ENCODE measurements at places on chromosomes 3 and 15. TPM values are rescaled to one million over a fixed set of nuclear protein-coding genes. Genes with fewer than 3 reads are reported as not detected.

GRCh38 chr15:94352636-94353487, 121.5 kb downstream of the MCTP2 start:
- H3K27ac ChIP-seq, result no peak overlapping the region
- H3K27me3 ChIP-seq, result no peaks in the 10 kb centered on the region
- no peak overlapping the region for H3K4me3 ChIP-seq
- peaks cover 19% of the 10 kb centered on the region for H3K36me3 ChIP-seq
- DNase-seq, result no peak

DNA sequence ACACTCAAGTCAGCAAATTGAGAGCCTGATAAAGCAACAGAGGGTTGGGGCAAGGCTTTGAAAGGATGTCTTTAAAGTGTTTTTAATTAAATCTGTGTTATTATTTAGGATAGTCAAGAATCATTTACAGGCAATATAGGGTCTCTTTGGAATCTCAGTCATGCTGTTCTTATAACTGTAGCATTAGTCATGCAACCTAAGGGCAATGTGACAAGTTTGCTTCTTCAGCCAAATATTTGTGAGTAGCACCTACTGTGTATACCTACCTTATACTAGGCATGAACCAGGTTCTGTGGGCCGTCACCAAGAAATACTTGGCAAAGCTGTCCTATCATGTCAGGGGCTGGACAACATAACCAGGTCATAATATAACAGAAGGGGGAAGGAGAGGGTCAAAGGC, 184.6 kb upstream of the TRIM42 start:
- H3K4me3 ChIP-seq, result no peak overlapping the region
- no peaks in the 10 kb centered on the region for H3K36me3 ChIP-seq
- no peak overlapping the region for H3K27ac ChIP-seq
- no peak for DNase-seq

- peaks cover 1% of the 10 kb centered on the region for H3K27me3 ChIP-seq
- H3K27ac ChIP-seq, result no peak overlapping the region
- no peaks in the 10 kb centered on the region for H3K4me1 ChIP-seq
These were observed 195.2 kb downstream of the TLE3 start for GRCh38 chr15:69902414-69903062.

- no peak overlapping the region for H3K4me3 ChIP-seq
- H3K4me1 ChIP-seq, result no peaks in the 10 kb centered on the region
- H3K36me3 ChIP-seq, result peaks cover 10% of the 10 kb centered on the region
- no peak for DNase-seq
- H3K27ac ChIP-seq, result no peak overlapping the region
These were observed 195.8 kb downstream of the TBC1D5 start for GRCh38 chr3:17546500-17547255.

DNA sequence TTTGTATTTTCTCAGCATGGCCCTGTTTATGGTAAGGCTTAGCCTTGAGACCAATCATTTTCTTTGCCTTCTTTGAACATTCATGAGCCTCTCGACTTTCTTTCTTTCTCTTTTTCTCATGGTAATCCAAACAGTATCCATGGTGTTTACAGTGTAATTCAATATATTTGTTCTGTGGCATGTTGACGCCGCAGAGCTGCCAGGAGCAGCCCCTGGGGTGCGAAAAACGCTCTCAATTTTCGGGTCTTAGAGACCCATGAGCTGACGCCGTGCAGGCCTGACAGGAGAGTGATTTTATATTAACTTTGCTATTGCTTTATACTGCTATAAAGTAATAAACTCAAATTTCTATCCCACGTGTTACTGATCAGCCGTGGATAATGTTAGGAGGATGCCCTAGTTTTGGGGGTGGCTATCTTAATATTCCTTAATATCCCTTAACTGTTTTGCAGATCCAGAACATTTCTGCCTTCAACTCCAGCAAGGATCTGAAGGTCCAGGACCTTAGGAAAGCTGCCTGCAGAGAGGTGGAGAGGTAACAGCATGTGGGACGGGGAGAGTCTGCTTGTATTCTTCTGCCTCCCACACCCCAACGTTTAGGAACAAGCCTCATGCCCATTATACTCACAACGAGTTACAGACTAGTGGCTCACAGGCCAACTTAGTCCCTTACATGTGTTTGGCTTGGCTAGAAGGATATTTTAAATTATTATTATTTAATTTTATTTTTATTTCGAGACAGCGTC, 29.3 kb upstream of the MYO1E start:
- no peaks in the 10 kb centered on the region for H3K4me1 ChIP-seq
- H3K27ac ChIP-seq, result no peak overlapping the region
- no peaks in the 10 kb centered on the region for H3K36me3 ChIP-seq
- no peak for DNase-seq
- no peak overlapping the region for H3K4me3 ChIP-seq
- H3K27me3 ChIP-seq, result peaks cover 7% of the 10 kb centered on the region

Gene FGD5
- total RNA-seq, result 0.09 TPM

Gene C15orf62
- 0.58 TPM for total RNA-seq

Gene TUSC7
- total RNA-seq, result not detected

Gene EFCC1
- 0.19 TPM for total RNA-seq

Data from activated CD4-positive, alpha-beta T cell treated with anti-CD3 and anti-CD28 coated beads for 36 hours (primary cell).